ENCODE measurements at places on chromosomes 7 and 10.
A peak's percentile ranks its signal among the peaks of the same experiment; 100 is the strongest.

DNA sequence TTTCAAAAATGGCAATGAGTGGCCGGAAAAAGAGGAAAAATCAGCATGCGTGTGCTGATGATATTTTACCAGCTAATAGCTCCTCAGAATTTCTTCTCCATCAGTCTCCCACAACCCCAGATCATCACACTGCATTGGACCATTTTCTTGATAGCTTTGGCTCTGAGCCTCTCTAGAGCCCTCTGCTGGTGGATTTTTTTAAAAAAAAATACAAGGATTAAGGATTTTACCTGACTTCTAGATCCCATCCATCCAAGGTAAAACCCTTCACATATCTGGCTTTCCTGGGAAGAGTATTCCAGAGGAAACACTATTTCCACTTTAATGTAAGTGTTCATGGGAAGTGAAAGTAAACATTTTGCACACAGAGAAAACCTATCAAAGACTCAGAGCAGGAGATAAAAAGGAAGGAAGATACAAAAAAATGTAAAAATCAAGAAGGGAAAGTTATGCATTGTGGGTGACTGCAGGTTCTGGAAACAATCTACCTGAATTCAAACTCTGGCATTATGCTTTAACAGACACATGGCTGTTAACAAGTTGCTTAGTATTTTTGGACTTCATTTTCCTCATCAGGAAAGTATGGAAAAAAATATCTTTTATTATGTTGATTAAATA lies 380.9 kb downstream of the LRRTM3 start:
- no peak for DNase-seq

DNA sequence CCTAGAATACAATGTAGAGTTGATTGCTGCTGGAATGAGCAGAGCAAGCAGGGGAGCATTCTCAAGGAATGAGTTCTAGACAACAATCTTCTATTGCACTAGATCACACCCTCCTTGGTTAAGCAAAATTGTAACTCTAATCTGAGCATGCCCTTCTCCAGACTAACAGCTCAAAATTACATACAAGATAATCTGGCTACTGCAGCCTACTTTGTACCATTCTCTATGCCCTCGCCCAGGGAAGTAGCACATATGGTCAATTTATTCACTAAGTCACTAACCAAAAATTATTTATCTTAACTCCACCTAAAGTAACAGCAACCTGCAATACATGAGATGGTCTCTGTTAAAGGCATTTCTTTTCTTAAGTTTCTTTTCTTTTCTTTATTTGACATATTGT lies 42.5 kb upstream of the KCTD7 start:
- DNase-seq: no peak

DNA sequence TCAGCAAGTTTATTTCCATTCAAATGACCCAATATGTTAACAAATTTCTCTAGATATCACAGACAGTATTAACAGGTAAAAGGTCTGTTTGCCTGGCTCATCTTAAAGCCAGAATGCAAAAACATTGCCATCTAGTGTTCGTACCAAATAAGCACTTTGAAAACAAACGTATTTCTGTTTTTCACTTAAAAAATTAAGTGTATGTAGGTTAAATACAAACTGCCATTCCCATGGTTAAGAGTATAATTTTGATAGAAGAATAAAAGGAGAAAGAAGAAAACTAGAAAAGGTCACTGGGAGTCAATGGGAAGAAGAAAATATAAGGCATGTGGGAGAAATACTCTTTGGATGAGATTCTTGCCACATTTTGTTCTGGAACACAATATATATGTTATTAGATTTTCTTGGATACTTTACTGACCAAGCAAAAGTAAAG lies 51.0 kb downstream of the ORC5 start:
- no peak for DNase-seq

GRCh38 chr7:27670676-27671075 lies 8.0 kb upstream of the HIBADH start:
- no peak for DNase-seq

DNA sequence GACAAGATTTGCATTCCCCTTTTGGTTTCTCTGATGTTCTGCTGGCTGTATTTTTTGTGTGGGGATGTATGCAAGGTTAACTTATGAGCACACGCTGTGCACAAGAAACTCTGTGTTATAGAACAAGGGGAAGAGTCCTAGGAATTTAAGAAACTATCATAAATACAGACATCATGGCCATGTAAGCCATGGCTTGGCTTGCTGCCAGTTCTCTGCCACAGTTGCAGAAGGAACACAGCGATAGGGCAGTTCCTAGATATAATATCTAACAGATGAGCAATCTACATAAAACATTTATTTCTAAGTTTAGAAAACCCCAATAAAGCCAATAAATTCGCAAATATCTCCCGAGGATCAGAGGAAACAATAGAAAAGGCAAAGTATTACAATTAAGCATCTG lies 153.3 kb downstream of the LRRTM3 start:
- DNase-seq: no peak

DNA sequence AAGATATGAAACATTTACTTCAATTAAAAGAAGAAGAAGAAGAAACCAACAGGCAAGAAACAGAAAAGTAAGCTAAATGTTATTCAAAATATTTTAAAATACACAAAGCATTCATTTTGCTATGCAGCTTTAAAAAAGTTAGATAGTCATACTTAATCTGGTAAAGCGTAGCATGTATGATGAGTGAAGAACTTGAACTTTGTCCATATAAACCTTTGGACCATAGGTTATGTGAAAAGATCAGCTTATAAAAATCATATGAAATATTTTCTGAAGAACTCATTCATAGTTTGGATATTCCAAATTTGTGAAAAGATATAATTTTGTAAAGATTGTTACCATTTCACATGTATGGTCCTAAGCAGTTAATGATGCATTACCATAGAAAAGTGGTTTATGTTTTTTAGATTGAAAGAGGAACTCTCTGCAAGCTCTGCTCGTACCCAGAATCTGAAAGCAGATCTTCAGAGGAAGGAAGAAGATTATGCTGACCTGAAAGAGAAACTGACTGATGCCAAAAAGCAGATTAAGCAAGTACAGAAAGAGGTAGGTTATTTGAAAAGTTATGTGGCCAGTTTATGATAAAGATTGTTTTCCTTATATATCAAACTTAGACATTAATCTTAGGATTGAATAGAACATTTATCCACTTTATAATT lies 37.3 kb downstream of the KIF20B start:
- no peak for DNase-seq

DNA sequence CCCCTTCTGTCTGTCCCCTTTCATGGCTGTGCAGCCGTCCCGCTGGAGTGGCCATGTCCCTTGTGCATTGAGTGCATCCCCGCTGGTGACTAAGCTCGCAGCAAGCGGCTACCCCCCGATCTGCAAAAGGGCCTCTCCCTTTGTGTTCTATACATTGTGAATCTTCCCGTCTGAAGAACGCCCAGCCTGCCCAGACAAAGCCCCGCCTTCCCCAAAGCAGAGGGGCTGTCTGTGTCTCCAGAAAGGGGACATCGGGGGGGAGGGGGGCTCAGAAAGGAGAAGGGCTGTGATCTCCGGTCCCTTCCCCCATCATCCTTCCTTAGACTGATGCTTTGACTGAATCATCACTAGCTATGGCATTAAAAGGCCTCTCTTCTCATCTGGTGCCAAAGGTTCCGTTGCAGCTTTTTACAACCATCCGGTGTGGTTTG lies 11.9 kb downstream of the NPTX2 start:
- no peak for DNase-seq

DNA sequence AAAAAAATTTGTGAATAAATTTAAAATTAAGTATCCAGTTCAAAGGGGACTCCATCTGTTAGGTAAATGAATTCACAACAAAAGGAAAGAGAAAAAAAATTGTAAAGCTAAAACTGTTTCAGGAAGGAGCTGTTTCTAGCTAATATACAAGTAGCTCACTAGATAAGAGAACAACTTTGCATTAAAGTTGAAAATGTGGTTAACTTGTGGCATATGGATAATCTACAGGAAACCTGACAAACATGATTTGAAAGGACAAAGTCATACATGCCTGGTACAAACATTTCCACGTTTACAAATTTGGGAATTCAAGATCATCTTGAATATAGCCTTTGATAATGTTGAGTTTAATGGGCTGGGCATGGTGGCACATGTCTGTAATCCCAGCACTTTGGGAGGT lies 8.9 kb downstream of the NT5C3A start:
- no peak for DNase-seq

DNA sequence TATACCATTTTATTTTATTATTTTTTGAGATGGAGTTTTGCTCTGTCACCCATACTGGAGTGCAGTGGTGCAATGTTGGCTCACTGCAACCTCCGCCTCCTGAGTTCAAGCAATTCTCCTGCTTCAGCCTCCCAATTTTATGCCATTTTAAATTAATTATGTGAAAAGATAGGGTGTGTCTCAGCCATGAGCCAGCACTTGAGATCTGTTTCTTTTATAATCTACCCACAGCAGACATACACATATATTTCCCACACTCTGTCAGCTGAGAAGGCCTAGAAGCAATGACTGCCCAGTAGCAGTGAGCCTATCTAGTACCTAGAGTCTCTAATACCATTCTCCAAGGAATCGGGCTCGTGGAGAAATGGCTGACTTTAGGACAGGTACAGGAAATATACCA lies 70.5 kb downstream of the ADAM12 start:
- DNase-seq: no peak

GRCh38 chr10:32367793-32368453 lies 21.0 kb upstream of the EPC1 start:
- DNase-seq: peak; percentile 58

- DNase-seq: no peak
Observed at GRCh38 chr7:131826960-131827359, 270.5 kb upstream of the PODXL start.

DNA sequence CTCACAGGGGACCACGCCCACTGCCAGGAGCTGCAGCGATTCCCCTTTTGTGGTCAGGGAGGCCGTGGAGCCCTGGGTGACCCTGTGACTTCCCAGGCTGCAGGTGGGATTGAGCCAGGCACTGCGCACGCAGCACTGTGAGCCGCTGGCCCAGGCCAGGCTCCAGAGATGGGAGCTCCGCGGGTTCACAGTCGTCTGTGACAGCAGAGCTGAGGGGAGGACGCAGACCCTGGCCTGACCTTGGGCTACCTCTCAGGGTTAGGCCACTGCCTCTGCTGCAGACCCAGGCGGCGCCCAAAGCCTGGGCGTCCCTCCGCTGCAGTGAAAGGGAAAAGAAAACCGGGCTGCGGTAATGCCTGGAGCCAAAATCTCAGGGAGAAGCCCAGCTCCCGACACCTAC lies 107.5 kb upstream of the GPR26 start:
- no peak for DNase-seq

- no peak for DNase-seq
Observed at GRCh38 chr7:14191686-14192098, 202.2 kb upstream of the ETV1 start.

DNA sequence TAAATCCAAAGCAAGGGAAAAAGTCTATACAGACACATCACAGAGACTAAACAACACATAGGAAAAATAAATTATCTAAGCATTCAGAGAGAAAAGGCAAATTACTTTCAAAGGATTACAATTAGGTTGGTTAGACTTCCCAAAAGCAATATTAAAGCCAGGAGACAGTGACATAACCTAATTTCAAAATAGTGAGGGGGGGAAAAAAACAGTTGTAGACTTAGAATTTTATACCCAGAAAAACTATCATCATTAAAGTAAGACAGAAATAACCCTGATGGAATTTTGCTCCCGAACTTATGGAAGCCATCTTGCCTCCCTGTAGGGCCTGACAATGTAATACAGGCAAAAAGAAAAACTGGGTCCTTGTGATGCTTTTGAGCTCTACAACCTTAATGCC lies 18.4 kb downstream of the CRPPA start:
- no peak for DNase-seq

DNA sequence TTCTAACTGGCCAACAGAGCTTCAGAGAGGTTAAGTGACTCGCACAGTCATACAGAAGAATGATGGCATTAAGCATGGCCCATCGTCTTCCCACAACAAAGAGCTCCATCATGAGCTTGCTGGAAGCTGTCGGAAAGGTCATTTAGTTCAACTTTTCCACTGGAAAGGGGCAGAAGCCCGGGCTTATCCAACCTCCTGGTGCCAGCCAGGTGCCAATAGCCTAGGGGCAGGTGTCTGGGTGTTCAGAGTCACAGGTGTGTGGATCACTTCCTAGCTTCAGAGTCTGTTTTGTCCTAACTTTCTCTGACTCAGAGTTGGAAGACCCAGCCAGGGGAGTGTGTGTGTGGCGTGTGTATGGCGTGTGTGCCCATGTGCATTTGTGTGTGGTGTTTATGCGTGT lies 1.3 kb upstream of the TRPV6 start:
- DNase-seq: no peak

DNA sequence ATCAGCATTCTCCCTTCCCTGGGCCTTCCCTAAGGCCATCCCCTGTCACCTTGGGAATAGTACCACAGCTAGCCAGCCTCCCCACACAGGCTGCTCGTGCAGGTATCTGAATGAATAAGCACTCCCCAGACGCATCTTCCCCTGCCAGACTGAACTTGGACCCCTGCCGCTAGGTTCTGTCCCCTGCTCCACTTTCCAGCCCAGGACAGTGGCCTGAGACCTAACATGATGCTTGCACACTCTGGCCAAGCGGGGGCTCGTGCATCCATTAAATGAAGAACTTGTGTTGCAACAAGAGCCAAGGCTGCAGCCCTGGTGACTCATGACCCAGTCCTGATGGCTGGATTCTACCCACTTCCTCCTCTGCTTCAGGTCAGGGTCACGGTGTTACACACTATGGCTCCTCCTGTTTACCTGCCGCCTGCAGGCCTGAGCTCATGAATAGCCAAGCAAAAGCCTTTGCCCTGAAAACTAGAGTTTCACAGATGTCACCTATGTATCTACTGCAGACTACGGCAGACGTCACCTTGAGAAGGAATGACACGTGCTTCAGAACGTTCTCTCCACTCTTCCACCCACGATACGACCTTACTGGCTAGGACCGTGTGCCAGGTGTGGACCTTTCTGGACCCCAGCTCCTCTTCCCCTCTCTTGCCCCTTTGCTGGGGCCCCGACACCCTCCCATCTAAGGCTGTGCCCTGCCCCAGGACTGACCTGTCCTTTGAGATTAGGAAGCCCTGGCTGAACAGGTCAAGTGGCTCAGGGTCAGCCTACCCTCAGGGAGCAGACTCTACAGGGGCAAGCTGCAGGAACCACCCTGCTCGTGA lies 6.5 kb downstream of the ASB13 start:
- DNase-seq: no peak

DNA sequence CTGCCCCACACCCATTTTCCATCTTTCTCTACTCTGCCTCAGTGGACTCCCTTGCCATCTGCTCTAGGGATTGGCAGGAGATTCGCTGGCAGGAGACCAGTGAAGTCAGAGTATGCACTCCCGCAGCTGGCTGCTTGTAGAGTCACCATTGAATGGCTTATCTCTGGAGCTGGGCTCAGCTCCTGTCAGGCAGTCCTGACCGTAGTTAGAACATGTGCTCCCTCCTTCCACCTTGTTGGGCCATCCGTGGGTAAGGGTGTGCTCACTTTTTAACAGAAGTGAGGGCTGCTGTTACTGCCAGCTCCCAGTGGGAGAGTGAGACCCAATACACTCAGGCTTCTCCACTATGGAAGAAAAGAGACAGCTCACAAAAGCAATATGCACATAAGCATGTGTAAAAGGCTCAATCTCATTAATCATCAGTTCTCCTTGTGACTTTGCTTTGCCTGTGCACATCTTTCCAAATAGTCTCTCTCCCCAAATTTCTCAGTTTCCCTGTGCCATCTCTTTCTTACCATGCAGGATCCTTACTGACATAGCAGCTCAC lies 773.3 kb downstream of the GRID1 start:
- DNase-seq: no peak
